ENCODE measurements at places on chromosomes 3 and 15.

- DNase-seq, result no peak
These were observed 67.1 kb downstream of the IGF1R start for GRCh38 chr15:98715401-98715800.

DNA sequence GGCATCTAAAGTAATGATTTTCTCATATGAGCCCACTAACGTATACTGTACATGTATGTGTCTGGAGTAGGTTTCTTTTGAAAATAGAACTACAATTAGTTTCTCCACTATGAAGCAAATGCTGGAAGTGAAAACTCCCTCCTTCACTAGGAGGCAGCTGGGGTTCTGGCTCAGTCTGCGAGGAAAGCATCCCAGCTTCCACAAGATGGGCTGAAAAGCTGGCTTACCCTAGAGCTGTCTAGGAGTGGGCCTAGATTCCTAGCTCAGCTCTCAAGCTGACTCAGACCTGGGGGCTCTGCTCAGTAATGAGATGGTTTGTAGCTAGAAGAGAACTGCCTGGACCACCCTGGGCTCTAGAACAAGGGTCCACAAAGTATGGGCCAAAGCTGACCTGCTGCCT is 268.3 kb downstream of the THRB start:
- no peak for DNase-seq

GRCh38 chr15:29785136-29785535 is 37.1 kb downstream of the TJP1 start:
- no peak for DNase-seq

DNA sequence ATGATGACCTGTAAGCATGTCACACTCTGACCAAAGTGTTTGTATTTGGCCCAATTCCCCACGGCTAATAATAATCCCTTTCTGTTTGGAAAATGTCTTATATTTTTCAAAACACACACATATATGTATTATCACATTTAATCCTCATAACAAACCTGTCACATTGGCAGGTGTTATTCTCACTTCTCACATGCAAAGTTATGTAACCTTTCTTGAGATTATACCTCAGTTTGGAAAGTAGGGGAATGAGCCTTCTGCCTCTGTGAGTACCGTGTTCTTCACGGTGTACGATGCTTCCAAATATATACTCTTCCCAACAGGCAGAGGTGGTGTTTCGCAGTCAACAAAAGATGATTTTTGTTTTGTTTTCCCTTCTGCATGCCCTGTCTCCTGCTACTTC is 205.6 kb downstream of the TP63 start:
- DNase-seq, result no peak

- no peak for DNase-seq
These were observed 23.5 kb downstream of the MITF start for GRCh38 chr3:69762768-69763229.

Measured in RPMI8226 (cell line).